ENCODE measurements at places on chromosomes 5 and 9.

DNA sequence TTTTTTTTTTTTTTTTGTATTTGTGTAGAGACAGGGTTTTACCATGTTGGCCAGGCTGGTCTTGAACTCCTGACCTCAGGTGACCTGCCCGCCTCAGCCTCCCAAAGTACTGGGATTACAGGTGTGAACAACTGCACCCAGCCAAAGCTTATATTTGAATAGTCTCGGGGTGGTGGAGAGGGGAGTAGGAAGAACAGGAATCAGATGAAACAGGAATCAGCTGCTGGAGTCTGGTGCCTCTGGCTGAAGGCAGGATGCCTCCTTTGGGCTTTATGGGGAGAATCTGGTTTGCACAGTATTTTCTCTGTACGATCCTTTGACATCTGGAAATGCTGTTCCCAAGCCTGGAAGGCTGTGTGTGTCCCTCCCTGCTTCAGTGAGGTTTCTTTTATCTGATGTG is 10.9 kb downstream of the C5orf52 start:
- no peak for DNase-seq

GRCh38 chr5:60977956-60978737 is 33.1 kb downstream of the NDUFAF2 start:
- no peak for DNase-seq

DNA sequence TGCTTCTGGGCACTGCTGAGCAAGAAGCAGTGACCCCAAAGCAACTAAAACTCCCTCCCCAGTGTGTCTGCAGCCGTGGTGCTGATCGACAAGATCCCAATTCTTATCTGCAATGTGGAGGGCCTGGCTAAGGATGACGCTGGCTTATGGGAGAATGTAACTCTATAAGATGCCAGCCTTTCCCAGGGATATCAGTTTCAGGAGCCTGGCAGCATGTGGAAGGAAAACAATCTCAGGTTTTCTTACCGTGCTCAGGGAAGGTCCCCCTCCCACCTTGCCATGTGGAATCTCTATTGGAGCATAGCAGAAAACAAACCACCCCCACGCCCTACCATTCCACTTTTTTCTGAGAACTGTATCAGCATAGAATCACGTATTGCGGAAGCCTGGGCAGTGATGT is 87.7 kb upstream of the PTPN3 start:
- DNase-seq: no peak

DNA sequence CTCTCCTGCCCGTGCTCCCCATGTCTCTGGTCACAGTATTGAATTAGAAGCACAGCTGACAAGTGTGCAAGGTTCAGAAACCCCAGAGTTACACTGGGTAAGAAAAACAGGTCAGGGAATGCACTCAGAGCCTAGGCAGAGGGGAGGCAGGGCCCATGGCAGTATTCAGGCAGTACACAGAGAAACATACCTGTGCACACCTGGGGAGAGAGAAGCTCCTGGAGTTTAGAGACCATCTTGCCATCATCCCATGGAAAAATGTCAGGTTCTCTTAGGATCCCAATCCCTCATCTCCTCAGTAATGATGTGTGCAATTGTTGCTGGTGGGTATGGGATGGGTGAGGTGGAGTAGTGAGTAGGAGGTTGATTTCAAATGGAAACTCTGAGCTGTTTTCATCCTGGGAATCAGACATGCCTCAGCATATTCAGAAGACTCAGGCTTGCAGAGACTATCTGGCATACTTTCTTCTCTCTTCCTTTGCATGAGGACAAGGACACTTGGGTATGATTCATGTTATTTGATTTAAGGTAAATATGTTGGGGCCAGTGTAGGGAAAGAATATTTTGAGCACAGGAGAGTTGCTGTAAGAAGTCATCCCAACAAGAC is 228.5 kb downstream of the ESM1 start:
- DNase-seq: no peak

DNA sequence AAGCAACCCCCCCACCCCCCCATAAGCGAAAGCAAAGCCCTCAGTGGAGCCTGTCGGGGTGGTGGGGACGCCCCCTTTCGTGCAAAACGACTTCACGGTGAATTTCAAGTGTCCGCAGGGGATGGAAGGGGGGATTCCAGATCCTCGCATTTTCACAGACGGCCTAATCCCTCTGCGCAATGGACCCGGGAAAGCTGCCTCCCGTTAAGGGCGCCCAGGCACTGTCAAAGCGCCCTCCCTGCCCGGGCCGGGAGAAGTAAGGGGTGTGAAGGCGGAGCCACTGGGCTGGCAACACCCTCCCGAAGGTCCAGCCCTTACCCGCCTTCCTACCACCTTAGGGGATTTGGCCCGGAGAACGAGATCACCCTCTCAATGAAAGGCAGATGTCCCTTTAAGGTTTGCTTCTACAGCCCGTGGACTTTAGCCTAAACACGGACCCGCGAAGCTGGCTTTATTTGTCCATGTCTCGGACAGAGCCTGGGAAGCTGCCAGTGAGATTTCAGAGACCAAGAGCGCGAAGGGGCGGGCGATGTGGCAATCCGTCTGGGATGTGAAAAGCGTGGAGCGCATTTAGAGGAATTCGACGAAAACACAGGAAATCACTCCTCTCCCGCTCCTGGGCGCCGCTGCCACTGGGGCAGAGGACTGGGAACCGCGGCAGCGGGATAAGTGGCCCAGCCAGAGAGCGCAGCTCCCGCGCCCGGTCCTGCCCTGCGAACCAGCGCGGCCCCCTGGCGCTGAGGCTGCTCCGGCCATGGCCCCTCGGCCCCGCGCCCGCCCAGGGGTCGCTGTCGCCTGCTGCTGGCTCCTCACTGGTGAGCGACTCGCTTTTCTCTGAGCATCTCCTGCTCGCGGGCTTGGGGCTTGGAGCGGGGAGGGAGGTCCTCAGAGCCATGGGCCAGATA is at the start of the genes ITGA1 and PELO:
ITGA1 (plus strand) TSS at position 317 of the 905 bp plus-strand sequence; CDS start at position 755, 438 bp downstream.
PELO (plus strand) TSS at position 317 of the 905 bp plus-strand sequence. CDS start 12,479 bp downstream, outside the sequence.
- peak; percentile 57 for DNase-seq

- peak; percentile 91 for DNase-seq
These were observed 131.9 kb upstream of the ANKH start for GRCh38 chr5:15003511-15003920.

DNA sequence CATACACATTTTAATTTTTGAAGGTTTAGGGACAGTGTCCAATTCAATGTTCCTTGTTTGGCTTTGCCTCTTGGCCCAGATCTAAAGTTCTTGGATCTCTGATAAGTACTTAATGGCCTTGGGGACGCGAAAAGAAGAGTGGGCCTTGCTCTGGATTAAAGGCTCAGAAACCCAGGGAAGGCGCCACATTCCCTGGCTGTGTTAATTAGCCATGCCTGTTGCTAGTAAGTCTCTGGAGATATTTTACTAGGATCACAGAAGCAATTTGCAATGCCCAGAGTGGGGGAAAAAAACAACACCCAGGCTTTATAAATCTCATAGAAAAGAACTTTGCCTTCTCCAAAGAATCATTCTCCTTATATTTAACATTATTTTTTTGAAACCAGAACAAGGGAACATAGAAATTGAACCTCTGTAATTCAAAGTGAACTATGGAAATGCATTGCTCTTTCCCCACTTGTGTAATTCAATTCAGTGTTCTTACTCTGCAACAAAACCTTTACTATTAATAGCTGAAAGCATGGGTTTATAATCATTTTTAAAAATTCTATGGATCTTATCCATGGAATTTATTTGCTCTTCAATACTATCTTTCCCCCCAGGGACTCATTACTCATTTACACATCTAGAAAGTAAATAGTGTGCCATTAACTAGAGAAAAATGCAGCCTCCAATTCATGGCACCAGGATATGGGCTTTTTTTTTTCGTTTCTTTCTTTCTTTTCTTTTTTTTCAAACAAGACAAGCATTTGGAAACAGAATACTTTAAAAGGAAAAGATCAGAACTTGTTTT is 172.2 kb upstream of the ANKRD55 start:
- no peak for DNase-seq

- DNase-seq: no peak
These were observed 55.7 kb upstream of the SAP30L start for GRCh38 chr5:154390096-154390495.

GRCh38 chr5:90902651-90903386 is 344.2 kb downstream of the ADGRV1 start:
- no peak for DNase-seq

DNA sequence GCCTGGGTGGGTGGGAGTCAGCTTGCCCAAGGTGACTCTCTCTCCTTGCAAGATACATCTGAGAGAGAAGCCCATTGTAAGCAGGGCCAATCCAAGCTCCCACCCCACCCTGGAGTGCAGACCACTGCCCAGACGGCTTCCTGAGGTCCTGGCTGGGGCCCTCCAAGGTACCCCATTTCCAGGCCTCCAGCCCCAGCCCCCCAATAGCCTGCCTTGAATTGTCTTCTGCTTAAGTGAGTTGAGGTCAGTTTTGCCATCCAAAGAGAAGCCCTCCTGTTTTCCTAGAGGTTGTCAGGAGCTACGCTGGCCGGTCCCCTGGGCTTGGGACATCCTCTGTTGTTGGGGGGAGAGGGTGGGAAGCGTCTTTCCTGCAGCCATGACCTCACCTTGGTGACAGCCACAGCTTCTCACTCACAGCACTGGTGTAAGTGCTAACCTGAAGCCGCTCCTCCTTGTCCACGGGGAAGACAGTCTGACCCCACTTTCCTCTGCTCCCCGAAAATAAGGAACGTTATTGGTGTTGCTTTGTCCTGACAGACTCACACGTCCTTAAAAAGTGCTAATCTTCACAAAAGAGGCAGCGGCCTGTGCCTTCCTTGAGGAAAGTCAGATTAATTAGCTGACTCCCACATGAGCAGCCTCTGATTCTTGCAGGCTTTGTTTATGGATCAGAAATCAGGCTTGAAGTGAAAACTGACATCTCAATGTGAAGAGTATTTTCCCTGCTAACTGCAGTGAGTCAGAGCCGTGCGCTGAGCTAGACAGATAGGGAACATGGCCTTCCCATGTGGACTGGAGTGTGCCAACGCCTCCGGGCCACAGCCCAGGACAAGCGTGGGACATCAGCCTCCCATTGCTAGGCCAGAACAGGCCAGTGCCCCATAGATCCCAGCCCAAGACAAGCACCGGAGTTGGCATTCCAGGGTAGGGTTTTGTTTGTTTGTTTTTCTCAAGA is 52.3 kb downstream of the ADAMTS2 start:
- DNase-seq: no peak

GRCh38 chr5:2783223-2783622 is 31.7 kb upstream of the IRX2 start:
- no peak for DNase-seq

DNA sequence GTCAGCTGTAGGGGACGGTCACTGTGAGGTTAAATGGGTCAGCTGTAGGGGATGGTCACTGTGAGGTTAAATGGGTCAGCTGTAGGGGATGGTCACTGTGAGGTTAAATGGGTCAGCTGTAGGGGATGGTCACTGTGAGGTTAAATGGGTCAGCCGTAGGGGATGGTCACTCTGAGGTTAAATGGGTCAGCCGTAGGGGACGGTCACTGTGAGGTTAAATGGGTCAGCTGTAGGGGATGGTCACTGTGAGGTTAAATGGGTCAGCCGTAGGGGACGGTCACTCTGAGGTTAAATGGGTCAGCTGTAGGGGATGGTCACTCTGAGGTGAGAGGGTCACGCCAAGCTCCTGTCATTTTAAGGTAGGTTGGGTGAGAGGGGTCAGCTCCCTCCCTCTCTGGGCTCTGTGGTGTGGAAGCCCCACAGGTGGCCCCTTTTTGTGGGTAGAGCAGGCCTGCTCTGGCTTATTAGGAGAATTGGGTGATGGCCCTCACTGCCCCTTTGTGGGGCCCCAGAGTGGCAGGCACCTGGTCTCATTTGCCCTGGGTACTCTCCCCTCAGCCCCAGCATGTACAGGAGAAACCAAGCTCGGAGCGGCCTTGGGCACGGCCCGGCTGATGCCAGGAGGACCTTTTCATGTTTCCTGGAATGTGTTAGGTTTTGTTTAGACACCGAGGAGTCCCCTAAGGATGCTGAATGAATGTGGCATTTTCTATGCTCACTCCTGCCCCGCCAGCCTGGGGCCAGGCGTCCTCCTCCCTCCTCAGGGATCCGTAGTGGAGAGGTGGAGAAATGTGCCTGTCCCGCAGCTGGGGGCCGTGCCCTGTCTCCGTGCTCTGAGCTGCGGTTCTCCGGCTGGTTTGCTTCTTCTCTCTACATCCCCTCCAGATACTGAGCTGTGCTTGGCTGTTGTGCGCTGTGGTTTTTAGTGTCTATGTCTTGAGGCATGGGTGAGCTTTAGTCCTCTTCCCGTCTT is 31.4 kb downstream of the AHRR start:
- no peak for DNase-seq

DNA sequence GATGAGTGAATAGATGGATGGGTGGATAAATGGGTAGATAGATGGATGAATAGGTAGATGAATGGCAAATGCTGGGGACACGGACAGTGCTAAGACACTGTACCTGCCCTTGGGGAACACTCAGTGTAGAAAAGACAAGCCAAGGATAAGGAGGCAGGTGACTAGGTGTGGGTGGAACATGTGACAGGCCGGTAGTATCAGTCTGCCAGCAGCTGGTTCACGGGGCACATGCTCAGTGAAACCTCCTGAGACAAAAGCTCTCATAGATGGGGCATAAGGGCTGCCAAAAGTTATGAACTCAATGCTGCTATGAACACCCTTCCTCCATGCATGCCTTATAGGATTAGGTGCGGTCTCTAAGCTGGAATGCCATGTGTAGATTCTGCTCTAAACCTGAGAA is 71.0 kb downstream of the C5orf15 start:
- no peak for DNase-seq

DNA sequence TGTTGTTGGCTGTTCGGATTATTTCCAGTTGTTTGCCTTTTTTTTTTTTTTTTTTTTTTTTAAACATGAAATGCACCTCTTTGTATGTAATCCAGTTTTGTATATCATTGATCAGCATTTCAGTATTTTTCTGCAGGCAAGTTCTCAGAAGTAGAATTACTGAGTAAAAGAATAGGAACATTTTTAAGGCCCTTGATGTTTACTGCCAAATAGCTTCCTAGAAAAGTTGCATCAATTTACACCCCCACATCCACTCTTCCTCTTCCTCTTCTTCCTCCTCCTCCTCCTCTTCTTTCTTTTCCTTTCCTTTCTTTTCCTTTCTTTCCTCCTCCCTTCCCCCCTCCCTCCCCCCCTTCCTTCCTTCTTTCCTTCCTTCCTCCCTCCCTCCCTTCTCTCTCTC is 69.4 kb upstream of the ENTREP1 start:
- no peak for DNase-seq

DNA sequence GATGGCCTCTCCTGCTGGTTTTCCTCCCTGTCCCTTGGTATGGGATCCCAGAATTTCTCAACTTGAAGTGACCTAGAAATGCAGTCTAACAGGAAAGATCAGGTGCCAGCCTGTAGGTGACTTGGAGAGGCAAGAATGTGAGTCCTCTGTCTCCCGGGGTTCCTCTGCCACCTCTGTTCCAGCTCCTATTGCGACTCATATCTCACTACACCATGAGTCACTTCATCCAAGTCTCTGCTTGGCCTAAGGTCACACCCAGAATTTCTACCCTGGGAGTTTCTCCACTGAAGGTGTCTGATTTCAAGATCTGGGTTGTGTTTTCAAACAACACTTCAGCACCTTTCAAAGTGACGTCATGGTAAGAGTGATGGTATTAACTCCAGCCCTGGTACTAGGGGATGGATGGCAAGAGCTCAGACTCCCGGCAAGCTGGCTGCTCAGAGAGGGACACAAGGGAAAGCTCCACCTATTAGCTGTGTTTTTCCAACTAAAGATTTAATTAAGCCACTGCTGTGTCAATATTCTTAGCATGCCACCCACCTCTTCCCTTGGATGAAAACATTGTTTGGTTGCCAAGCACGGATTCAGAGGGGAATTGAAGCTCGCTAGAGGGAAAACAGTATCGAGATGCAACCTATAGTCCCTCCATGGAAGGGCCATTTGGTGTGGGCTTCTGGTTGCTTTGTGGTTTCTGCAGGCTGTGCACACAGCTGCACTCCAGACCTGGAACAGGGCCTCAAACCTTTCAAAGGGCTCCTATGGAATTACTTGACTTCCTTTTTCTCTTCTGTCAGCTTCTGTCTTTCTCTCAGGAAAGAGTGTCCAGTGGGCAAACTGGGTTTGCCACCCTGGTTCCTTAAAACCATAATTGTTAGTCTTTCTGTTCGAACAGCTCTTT is 205.7 kb downstream of the GAS1 start:
- DNase-seq: no peak

- no peak for DNase-seq
These were observed 792.4 kb downstream of the PTPRD start for GRCh38 chr9:9820436-9820835.
